MCF 10A (cell line): ENCODE measurements at places on chromosomes 5 and 9. TPM values are rescaled to one million over a fixed set of nuclear protein-coding genes. Genes with fewer than 3 reads are reported as not detected.
A peak's percentile ranks its signal among the peaks of the same experiment; 100 is the strongest.

The FAM221B gene
- not detected in 2 replicates for total RNA-seq

DNA sequence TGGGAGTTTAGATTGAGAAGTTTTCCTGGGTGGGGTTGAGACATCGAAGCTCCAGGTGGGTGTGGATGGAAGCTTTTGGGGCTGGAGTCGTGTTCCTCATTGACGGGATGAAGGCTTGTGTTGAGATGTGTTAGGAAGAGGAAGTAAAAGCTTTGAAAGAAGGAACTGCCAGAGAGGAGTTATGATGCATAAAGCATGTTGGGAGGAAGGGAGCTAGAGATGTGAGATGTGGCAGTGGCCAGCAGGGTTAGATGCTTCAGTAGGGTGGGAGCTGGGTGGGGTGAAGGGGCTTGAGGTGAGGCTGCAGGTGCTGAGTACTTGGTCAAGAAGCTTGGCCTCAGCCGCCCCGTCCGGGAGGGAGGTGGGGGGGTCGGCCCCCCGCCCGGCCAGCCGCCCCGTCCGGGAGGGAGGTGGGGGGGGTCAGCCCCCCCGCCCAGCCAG, 56.7 kb downstream of the HSPA4 start:
- H3K27me3 ChIP-seq = no peaks in the 10 kb centered on the region
- DNase-seq = no peak
- H3K4me1 ChIP-seq = peaks cover 19% of the 10 kb centered on the region
- peaks cover 38% of the 10 kb centered on the region for H3K36me3 ChIP-seq
- no peak overlapping the region for H3K27ac ChIP-seq
- H3K4me3 ChIP-seq = no peak overlapping the region

DNA sequence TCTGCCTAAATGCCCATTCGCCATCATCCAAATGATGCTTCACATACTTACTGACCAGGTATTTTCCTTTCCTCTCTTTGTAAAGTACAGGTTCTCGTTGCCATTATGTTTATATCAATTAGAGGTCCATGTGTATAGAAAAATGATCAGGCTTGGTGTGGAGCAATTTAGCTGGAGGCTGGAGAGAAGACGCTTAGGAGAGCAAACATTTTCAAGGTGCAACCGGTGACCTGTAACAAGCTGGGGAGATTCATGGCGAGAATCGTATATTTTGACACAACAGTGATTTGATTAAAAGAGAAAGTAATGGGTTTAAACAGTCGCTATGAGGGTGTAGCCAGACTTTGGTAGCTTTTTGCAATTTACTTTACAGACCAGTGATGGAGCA, 170.9 kb upstream of the TBCA start:
- no peak overlapping the region for H3K27ac ChIP-seq
- no peaks in the 10 kb centered on the region for H3K4me1 ChIP-seq
- no peak for DNase-seq

The BHMT2 gene
- total RNA-seq = not detected in 2 replicates

DNA sequence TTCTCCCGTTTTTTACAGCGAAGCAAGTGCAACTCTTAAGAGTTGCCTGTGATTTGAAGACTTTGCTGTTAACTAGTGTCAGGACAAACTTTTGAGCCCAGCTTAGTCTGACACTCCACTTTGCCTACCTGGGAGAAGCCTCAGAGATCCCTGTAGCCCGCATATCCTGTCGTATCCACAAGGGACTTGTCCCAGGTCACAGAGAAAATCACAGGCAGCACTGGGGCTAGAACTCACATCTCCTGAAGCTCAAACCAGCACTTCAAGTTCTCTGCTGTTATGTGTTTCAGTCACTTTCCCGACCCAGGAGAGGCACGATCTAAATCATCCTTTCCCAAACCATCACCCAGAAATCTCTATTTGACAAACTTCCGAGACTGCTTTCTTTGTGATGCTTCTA, 584.5 kb downstream of the ACTL7B start:
- H3K4me3 ChIP-seq = no peak overlapping the region
- peak overlapping the region; percentile 93 for H3K27ac ChIP-seq
- no peaks in the 10 kb centered on the region for H3K27me3 ChIP-seq
- H3K4me1 ChIP-seq = peaks cover 30% of the 10 kb centered on the region
- no peaks in the 10 kb centered on the region for H3K36me3 ChIP-seq
- no peak for DNase-seq

DNA sequence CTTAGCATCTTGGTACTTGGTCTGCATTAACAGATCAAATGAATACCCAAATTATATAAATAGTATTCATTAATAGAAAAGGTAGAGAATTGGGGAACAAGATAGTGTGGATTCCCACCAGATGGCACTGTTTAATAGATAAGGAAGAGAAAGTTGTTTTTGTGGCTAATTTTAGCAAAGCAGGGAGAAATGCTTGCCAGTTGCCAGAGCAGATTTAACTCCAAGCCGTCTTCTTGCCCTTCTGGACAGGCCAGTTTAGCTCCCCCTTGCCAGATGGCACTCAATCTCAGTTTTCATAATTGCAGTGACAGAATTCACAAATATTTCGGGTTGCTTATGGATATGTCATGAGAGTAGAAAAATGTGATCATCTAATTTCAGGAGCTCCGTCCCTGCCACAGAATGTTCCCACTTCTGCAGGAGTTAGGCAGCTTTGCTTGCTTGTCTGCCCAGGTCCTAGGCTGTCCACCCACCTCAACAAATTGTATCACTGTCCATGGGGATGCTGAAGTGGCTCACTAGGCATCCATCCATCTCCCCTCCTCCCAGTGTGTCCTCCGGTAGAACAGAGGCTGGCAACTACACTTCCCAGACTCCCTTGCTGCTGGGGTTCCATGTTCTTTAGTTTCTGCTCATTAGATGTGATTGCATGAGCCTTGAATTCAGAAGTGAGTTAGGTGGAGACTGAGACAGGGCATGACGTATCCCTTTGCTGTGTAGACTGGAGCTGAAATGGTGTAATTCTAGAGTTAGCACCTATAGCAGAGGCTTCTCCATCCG, 11.8 kb upstream of the HEXB start:
- no peak overlapping the region for H3K4me3 ChIP-seq
- H3K27me3 ChIP-seq = no peaks in the 10 kb centered on the region
- no peak overlapping the region for H3K27ac ChIP-seq
- DNase-seq = peak; percentile 54
- H3K36me3 ChIP-seq = no peaks in the 10 kb centered on the region

GRCh38 chr5:16974981-16975380, 38.9 kb upstream of the MYO10 start:
- DNase-seq = no peak
- no peak overlapping the region for H3K27ac ChIP-seq
- no peaks in the 10 kb centered on the region for H3K4me1 ChIP-seq
- no peak overlapping the region for H3K4me3 ChIP-seq
- no peaks in the 10 kb centered on the region for H3K36me3 ChIP-seq
